ENCODE measurements at places on chromosomes 12 and 14.

GRCh38 chr12:11746024-11746771 lies 96.7 kb downstream of the ETV6 start:
- no peak for DNase-seq

GRCh38 chr14:68939893-68940613 lies 39.0 kb downstream of the ACTN1 start:
- DNase-seq = no peak

DNA sequence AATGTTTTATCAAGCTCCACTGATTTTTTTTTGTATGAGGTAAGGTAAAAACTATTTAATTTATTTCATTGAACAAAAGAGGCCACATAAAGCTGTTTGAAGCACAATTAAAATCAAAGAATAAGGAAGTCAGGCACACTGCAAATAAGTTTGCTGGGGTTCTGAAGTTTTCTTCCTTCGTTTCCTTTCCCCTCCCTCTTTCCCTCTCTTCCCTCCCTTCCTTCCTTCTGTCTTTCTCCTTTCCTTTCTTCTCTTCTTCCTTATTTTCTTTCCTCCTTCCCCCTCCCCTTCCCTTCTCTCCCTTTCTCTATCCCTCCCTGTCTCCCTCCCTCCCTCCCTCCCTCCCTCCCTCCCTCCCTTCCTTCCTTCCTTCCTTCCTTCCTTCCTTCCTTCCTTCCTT lies 78.7 kb downstream of the ALX1 start:
- DNase-seq = no peak

DNA sequence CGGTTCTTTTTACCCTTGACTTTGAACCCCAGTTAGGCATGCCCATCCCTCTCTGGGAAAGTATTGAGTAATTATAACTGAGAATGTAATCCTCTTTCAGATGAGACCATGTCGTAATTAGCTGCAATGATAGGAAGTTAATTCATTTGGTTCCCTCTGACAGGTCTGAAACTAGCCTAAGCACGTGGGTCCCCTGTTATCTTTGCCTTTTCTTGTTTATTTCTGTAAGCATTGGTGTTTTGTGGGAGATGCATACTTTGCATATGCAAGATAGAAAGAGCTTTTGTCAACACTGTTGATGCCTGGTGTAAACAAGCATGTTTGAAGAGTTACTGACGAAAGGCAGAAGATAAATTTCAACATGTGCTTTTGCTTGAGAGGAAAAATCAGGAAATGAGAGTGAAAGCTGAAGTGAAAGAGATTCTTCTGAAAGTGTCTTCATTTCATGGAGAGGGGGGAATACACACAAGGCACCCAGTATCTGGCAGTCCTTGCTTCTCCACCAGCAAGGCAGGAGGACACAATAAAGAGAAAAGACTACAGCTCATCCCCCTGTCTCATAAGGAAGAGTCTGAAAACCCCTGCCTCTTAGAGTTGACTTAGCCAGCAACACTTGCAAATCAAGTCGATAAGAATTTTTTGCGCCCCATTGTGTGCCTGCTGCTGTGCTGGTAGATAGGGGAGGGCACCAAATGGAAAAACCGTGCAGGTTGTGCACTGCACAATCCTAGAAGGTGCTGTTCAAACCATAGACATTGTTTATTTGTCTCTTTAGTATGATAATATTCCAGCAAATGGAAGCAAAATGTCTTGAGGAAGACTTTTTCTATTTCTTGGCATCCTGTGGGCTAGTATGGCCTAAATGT lies 77.8 kb downstream of the SLC24A4 start:
- no peak for DNase-seq

DNA sequence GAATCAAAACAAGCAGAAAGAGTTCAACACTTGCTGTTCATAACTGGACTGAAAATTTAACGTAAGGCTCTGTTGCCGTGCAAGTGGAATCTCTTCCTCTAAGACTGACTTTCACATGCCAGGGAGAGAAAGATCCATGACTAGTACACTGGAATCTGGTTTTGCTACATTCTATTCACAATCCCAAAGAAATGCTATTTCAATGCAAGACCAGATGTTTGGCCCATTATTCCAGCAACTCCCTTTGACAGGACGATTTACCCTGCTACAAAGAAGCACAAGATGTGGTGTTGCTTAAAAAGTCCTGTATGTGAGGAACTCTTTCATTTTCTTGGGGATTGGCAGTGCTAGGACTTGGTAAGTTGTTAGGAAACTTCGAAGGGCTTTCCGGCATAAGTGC lies 17.4 kb downstream of the RFC5 start:
- DNase-seq = no peak

DNA sequence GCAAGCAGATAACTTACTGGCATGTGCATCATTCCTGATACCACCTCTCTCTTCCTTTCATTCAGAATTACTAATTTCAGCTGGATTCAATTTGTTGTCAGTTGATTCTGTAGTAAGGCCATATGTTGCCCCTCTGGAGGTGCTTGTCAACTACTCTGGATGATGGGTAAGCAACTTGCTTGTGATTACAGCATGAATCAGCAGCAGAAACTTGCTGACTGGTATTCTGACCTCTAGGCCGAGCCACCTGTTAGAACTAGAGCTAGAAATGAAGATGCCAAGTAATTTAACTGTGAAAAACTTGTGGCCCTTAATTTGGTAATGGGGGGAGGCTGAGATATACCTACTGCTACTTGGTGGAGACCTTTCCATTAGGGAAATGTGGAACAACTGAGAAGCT lies 5.1 kb downstream of the RNF10 start:
- no peak for DNase-seq

DNA sequence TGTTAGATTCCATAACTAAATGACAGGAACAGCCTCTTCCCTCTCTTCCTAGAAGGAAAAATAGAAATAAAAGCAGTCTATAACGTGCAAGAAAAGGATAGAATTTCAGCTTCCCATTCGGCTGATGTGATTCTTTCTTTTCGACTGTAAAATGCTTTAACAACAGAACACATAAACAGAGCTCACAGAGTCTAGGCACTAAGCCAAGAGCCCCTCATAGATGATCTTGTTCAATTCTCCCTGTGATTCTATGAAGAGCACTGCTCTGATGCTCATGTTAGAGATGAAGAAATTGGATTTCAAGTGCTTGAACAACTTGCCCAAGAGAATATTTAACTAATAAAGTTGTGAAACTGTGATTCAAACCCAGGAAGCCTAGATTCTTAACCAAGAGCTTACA lies 232.7 kb downstream of the RPAP3 start:
- no peak for DNase-seq

GRCh38 chr14:50954811-50955372 lies 10.6 kb upstream of the PYGL start:
- DNase-seq = peak; percentile 58

GRCh38 chr12:112131686-112132085 lies 6.3 kb downstream of the TRAFD1 start:
- no peak for DNase-seq

GRCh38 chr14:35235840-35236239 lies 56.3 kb upstream of the PSMA6 start:
- DNase-seq = no peak

- no peak for DNase-seq
These were observed 72.7 kb downstream of the RIN3 start for GRCh38 chr14:92585981-92586937.

GRCh38 chr14:68596701-68597100 lies 196.2 kb downstream of the ZFP36L1 start:
- DNase-seq = no peak

DNA sequence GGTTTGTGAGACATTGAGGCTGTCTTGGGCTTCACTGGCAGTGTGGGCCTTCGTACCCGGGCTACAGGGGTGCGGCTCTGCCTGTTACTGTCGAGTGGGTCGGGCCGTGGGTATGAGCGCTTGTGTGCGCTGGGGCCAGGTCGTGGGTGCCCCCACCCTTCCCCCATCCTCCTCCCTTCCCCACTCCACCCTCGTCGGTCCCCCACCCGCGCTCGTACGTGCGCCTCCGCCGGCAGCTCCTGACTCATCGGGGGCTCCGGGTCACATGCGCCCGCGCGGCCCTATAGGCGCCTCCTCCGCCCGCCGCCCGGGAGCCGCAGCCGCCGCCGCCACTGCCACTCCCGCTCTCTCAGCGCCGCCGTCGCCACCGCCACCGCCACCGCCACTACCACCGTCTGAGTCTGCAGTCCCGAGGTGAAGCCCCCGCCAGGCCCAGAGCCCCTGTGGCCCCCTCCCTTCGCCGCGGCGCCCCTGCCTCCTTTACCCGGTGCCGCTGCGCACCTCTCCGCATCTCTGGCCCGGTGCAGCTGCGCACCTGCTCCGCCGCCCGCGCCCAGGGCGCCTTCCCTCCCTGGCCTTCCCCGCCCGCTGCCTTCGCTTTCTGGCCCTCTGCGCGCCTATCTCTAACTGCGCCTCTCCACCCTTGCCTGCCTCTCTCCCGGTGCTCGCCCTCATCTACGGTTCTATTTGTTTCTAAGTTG lies at the start of gene ENO2:
Gene ENO2 (plus strand): TSS at position 335 of the 701 bp plus-strand sequence. CDS start 1,253 bp downstream, outside the sequence.
- DNase-seq = peak; percentile 27

GRCh38 chr12:124493809-124494750 lies 73.3 kb downstream of the NCOR2 start:
- no peak for DNase-seq

- no peak for DNase-seq
These were observed 9.2 kb upstream of the HIP1R start for GRCh38 chr12:122825773-122826724.

- DNase-seq = peak; percentile 34
These were observed 124.6 kb downstream of the KCNK10 start for GRCh38 chr14:88198446-88198845.

DNA sequence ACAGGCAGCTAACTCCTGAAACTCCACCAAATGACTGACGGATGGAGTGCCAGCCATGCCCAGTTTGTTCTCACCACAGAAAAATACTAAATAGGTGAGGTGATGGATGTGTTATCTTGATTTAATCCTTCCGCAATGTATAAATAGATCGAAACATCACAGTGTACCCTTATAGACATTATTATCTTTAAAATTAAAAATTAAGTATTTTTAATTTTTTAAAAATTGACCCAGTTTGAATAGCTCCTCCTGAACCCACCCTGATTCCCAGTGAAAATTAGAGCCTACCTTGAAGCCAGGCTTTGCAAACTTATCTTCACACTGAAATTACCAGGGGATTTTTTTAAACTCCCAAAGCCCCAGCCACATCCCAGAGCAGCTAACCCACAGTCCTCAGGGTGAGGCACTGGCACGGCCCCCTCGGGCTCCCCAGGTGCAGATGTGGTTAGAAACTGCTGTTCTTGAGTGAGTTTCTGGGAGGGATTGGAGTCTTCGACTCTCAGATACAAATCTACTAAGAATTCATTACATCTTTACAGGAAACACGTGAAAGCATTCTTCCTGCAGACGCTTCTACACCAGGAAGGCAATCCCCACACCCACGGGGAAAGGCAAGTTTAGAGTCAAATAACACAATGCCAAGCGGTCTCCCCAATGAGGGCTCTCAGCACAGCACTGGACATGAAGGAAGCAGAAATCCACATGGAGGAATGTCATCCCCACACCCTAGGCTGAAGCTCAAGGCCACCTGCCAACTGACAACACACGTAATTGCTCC lies 126.4 kb downstream of the RIMBP2 start:
- no peak for DNase-seq

- no peak for DNase-seq
These were observed 12.8 kb upstream of the NR4A1 start for GRCh38 chr12:52038447-52038846.

DNA sequence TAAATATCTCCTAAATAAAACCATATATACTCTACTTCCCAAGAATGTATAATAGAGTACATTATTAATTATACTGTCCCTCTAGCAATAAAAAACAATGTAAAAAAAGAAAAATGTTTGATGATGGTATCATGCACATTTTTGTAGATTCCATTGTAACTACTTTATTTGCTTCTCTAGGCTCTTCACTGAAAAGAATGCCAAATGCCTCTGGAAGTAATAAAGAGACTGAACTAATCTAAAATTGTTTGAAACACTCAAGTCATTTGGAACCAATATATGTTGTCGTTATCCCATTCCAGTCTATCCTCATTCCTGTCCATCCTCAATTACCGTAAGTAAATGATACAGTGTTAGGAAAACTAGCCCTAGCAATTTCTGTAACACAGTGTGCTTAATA lies 233.6 kb downstream of the C12orf50 start:
- DNase-seq = no peak

DNA sequence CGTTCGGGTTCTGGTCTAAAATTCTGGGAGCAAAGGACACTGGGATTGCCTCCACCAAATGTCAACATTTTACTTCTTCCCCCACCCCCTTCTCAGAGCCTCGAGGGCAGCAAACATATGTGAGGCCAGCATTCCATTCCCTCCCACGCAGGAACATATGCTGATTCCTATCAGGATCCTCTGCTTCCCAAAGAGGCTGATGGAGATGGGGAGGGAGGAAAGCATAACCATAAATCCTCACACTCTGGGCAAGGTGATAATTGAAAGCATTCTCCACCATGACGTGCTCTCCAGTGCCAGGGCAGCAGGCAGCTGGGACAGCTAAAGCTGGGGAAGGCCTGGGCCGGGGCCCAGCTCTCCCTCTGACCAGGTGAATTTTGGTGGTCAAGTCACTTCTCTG lies 395.0 kb downstream of the ZFP36L1 start:
- DNase-seq = no peak

DNA sequence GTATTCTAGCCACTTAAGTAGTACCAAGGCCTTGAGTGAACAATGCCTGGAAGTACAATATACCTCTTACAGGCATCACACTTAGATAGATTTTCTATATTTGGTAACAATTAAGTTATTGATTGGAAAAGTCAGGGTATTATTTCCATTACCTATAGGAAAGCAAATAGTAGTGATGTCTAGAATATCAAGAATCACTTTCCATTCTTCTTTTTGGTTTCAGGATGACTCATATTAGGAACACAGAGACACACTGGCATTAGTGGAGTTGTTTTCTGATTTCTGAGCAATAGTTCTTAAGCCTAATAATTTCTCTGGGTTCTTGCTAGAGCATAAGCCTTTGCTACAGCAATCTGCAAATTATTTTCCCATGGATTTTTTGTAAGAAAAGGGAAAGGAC lies 1640.0 kb upstream of the SEL1L start:
- DNase-seq = no peak

GRCh38 chr14:20757965-20758364 lies 10.2 kb upstream of the EDDM3B start:
- no peak for DNase-seq

DNA sequence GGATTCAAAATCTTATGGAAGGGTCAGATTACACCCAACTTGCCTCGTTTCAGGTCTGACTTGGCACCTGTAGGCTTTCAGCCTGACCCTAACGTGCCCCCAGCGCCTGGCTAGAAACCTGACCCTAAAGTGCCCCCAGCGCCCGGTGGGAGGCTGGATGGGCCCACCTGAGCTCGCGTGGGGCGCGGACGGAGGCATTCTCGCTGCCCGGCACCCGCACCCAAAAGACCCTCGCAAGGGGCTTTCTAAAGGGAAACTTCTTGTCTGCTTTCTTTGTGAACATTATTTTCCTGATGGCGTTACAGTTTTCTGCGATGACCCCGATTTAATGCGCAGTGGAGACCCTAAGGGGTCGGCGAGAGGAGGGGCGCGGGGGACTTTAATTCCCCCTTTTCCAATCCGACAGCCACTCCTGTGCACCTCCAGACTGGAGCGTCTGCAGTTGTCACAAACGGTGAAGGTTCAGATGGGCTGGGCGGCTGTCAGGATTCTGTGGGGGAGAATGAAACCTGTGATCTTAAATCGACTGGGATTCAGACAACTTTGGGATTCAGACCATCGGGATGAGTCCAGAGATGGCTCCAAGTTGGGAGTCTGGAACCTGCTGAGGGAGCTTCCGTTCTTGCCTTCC lies 751 bp upstream of the HRK start:
- no peak for DNase-seq
